Activated B cell treated with CpG ODN at 0.5 μM for 24 hours (primary cell): ENCODE measurements at places on chromosomes 4 and X.

- no peaks in the 10 kb centered on the region for H3K36me3 ChIP-seq
- DNase-seq: no peak
- no peak overlapping the region for H3K27ac ChIP-seq
- H3K4me3 ChIP-seq: no peak overlapping the region
- peaks cover 3% of the 10 kb centered on the region for H3K4me1 ChIP-seq
Measured at GRCh38 chrX:151359341-151359740, 37.7 kb upstream of the VMA21 start.

DNA sequence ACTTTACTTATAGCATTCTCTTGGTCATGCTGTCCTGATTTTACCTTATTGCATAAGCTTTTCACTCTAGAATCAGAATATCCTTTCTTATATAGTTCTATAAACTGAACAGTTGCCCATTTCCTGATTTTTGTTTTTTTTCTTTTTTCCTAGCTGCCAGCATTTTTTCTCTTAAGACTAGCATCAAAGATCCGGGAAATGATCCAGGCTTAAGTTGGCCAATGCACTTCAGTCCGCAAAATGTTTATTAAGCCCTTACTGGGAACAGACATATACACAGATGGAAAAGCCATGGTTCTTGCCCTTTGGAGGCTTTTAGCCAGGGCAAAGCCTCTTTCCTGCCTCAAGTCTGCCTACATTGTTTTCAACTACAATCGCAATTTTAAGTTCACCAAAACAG, 10.1 kb upstream of the BMP2K start:
- H3K27ac ChIP-seq: peak overlapping the region; percentile 84
- H3K4me1 ChIP-seq: peaks cover 33% of the 10 kb centered on the region
- peak overlapping the region; percentile 56 for H3K4me3 ChIP-seq

- H3K4me3 ChIP-seq: no peak overlapping the region
- no peak overlapping the region for H3K27ac ChIP-seq
- DNase-seq: no peak
- H3K27me3 ChIP-seq: peaks cover 8% of the 10 kb centered on the region
- no peaks in the 10 kb centered on the region for H3K36me3 ChIP-seq
Measured at GRCh38 chrX:53458082-53458481, 23.9 kb upstream of the HSD17B10 start.

- no peak for DNase-seq
- peaks cover 6% of the 10 kb centered on the region for H3K4me1 ChIP-seq
- no peak overlapping the region for H3K27ac ChIP-seq
- H3K4me3 ChIP-seq: no peak overlapping the region
Measured at GRCh38 chr4:159098482-159099127, 4.3 kb upstream of the RAPGEF2 start.

DNA sequence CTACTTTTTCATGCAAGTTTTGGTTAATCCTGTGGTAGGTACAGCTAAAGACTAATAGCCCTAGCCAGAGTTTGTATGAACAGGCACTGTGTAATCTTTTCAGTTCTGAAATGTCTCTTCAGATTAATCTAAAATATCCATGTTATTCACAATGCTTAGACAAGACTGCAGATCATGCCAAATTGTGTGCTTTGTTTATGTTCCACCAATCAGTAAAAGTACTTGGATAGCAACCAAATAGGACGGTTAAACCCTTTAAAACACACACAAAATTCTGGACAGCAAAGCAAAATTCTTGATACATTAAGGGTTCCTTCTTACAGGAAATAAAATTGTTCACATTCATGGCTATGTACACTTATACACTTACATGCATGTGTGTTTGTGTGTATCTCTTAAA, 139.1 kb downstream of the KLHL13 start:
- H3K36me3 ChIP-seq: no peaks in the 10 kb centered on the region
- no peak overlapping the region for H3K4me3 ChIP-seq
- no peak for DNase-seq
- no peaks in the 10 kb centered on the region for H3K27me3 ChIP-seq
- H3K27ac ChIP-seq: no peak overlapping the region
- H3K4me1 ChIP-seq: no peaks in the 10 kb centered on the region

DNA sequence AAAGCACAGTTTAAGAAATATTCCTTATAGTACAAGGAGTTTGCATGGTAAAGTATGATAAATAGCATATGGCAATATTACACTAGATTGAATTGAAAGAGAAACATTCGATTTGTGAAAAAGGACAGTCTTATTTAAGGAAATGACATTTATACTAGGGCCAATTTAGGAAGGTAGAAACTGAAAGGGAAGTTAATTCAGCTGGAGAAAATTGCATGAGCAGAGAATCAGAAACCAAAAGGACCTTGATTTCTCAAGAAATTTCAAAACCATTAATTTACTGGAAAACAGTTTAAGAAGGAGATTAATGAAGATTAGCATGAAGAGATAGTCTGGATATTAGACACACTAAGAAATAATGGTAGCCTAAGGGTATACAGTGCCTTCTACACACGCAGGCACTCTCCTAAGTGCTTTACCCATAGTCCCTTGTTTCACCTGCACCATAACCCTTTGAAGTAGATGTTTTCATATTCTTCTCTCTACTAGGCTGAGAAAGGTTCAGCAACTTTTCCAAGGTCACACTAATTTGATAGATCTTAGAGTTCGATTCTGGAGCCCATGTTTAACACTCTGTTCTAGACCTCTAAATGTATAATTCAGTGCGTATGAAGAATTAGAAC, 259.1 kb upstream of the SLIT2 start:
- DNase-seq: no peak
- no peaks in the 10 kb centered on the region for H3K27me3 ChIP-seq
- no peaks in the 10 kb centered on the region for H3K4me1 ChIP-seq
- no peak overlapping the region for H3K27ac ChIP-seq
- H3K4me3 ChIP-seq: no peak overlapping the region

DNA sequence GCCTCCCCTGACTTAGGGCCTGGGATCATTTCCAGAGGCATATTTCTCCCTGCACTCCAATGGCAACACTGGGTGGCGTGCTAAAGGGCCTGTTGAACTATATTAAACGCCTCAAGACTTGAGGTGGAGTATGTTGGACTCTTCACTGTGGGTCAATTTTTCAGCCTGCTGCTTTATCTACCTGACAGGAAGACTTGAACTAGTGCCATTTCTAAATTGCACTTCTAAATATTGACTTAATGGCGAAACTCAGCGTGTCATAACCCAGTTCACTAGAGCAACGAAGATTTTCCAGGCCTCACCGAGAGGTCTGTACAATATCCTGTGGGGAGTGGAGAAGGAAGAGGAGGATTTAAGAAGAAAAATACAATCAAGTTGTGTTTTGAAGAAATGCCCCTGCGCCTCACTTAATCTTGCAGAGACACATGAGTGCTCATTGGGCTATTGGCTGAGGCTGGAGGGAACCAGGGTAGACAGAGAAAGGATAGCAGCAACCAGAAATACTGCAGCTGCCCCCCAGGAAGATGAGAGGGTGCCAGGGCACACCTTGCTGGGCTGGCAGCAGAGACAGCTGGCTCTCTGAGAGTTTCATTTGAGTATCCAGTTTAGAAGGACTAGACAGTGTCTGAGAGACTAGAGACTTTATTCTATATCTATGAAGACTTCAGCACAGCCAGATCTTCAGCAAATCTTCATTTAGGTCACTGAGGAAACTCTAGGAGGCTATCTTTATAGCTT, 67.4 kb downstream of the ENPP6 start:
- H3K27me3 ChIP-seq: peaks cover 9% of the 10 kb centered on the region
- no peaks in the 10 kb centered on the region for H3K36me3 ChIP-seq
- no peak overlapping the region for H3K4me3 ChIP-seq
- H3K4me1 ChIP-seq: no peaks in the 10 kb centered on the region
- no peak overlapping the region for H3K27ac ChIP-seq

- no peak overlapping the region for H3K27ac ChIP-seq
- no peak for DNase-seq
- H3K4me1 ChIP-seq: peaks cover 17% of the 10 kb centered on the region
- H3K36me3 ChIP-seq: no peaks in the 10 kb centered on the region
Measured at GRCh38 chr4:102335616-102336015, 9.7 kb downstream of the SLC39A8 start.

DNA sequence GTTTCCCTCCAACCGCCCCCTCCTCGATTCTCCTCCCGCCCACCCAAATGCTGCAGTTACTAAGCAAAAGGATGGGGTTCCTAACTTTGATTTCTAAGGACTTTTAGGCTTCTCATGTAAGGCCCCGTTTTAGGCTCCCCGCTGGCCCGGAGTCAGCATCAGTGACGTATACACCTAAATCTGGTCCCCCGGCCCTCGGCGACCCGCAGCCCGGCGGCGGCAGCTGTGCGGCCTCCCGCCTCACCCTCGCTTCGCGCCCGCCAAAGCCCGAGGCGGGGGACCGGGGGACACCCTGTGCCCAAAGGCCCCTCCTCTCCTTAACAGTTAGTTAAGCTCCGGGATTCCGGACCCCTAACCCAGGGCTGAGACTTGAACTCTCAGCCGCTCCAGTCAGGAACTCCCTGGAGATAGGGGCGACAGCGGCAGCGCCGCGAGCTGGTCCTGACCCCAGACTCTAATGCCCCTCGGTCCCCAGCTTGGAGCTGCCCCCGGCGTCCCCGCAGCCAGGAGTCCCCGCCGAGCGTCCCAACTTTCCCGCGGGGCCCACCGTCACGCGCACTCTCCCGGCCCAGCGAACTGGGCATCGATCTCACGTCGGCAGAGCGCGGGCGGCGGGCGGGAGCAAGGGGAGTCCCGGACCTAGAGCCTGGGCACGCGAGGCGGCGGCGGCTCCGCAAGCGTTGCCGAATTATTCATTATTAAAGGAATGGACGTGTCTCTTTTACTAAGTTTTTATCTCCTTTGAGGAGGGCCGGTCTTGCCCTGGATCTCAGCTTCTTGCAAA, 1.5 kb upstream of the NR3C2 start:
- H3K27ac ChIP-seq: peak overlapping the region; percentile 97
- H3K4me3 ChIP-seq: peak overlapping the region; percentile 92
- H3K4me1 ChIP-seq: peaks cover 37% of the 10 kb centered on the region

- H3K36me3 ChIP-seq: peaks cover 11% of the 10 kb centered on the region
- H3K27ac ChIP-seq: no peak overlapping the region
- no peaks in the 10 kb centered on the region for H3K27me3 ChIP-seq
- H3K4me3 ChIP-seq: peak overlapping the region; percentile 63
- H3K4me1 ChIP-seq: peaks cover 12% of the 10 kb centered on the region
Measured at GRCh38 chr4:148376151-148376550, 66.1 kb downstream of the NR3C2 start.

GRCh38 chr4:8676676-8677075, 84.1 kb downstream of the CPZ start:
- no peak overlapping the region for H3K27ac ChIP-seq
- no peak overlapping the region for H3K4me3 ChIP-seq
- no peaks in the 10 kb centered on the region for H3K27me3 ChIP-seq
- no peaks in the 10 kb centered on the region for H3K36me3 ChIP-seq
- H3K4me1 ChIP-seq: no peaks in the 10 kb centered on the region

DNA sequence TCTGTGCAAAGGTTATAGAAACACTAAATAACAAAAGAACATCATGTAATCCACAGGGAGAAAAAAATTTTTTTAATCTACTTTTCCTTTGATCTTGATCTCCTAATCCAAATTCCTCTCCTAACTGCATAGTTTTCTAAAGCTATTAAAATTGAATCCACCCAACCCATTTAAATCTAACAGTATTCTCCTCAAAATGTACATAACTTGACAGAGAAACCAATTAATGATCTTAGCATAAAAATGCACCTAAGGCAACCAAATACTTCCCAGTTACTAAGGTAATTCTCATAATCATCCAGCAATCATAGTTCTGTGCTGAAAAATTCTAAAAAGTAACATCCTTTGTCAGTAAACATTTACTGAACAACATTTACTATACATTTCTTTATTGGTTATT, 60.7 kb downstream of the PRDM5 start:
- H3K4me1 ChIP-seq: no peaks in the 10 kb centered on the region
- H3K27me3 ChIP-seq: peaks cover 2% of the 10 kb centered on the region
- no peak overlapping the region for H3K4me3 ChIP-seq
- H3K36me3 ChIP-seq: no peaks in the 10 kb centered on the region
- DNase-seq: no peak
- H3K27ac ChIP-seq: no peak overlapping the region

DNA sequence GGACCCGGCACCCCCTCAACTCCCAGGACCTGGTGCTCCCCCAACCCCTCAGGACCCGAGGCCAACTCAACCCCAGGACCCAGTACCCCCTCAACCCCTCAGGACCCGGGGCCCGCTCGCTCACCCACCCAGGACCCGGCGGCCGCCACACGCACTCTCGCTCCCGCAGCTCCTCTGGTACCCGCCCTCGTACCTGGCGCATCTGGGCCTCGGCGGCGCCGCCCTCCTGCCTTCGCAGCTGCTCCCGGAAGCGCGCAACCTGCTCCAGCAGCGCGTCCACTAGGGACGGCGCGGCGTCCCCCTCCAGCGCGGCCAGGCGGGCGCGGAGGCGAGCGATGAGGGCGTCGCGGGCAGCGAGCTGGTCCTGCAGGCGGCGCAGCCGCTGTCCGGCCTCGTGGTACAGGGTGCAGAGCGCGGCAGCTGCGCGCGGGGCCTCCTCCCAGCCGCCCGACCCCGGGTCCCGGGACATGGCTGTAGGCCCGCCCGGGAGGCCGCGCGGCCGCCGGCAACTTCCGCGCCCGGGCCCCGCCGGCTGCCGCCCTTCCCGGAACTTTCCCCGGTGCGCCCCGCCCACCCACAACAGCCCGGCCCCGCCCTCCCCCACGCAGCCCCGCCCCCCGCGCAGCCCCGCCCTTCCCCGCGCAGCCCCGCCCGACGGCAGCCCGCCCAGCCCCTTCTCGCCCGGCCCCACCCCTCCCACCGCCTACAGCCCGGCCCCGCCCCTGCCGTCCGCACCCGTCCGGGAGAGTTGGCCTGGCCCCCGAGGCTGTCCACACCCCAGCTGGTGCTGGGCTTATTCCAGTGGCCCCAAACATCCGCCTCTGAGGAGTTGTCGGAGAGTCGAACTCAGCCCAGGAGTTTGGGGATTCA, at the start of gene TNIP2:
TNIP2 (minus strand) TSS at position 516 of the 870 bp plus-strand sequence; CDS start at position 469, 47 bp downstream.
- peak within 1 kb of the TSS; percentile 57 for H3K27ac ChIP-seq
- peak within 1 kb of the TSS; percentile 81 for H3K4me3 ChIP-seq
- DNase-seq: peak; percentile 81
- no peaks in the 10 kb centered on the region for H3K27me3 ChIP-seq
- peaks cover 16% of the 10 kb centered on the region for H3K36me3 ChIP-seq

DNA sequence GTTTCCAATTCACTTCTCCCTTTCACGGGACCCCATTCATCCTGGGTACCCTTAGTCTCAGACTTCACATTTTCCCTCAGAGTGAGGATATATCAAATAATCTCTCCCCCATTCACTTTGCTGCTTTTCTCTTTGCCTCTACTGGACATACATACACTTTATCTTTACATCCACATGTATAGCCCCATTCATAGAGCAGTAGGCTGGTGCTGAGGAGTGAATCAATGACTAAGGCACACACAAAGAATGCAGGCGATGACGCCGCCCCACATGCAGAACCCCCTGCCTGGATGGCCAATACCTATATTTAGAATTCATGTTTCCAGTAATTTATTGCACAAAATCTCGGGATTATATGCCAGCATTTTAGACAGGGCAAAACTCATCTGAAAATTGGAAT, 554.3 kb upstream of the TENM3 start:
- no peak for DNase-seq
- H3K27ac ChIP-seq: no peak overlapping the region
- H3K4me3 ChIP-seq: no peak overlapping the region
- H3K36me3 ChIP-seq: no peaks in the 10 kb centered on the region
- no peaks in the 10 kb centered on the region for H3K27me3 ChIP-seq
